ENCODE measurements at places on chromosomes 2 and 18. TPM values are rescaled to one million over a fixed set of nuclear protein-coding genes. Genes with fewer than 3 reads are reported as not detected.

GRCh38 chr18:23982155-23983079 lies 32.1 kb upstream of the TTC39C start:
- no peak for ATAC-seq

- ATAC-seq: no peak
These were observed 1.4 kb upstream of the UCN start for GRCh38 chr2:27309651-27310050.

- no peak for ATAC-seq
These were observed 37.5 kb downstream of the OLA1 start for GRCh38 chr2:174210862-174211261.

- no peak for ATAC-seq
These were observed 8.7 kb downstream of the FARP2 start for GRCh38 chr2:241364781-241365180.

- no peak for ATAC-seq
These were observed 104.3 kb downstream of the COLEC12 start for GRCh38 chr18:396251-396555.

GRCh38 chr2:69777786-69778105 lies 35.8 kb downstream of the ANXA4 start:
- no peak for ATAC-seq

DNA sequence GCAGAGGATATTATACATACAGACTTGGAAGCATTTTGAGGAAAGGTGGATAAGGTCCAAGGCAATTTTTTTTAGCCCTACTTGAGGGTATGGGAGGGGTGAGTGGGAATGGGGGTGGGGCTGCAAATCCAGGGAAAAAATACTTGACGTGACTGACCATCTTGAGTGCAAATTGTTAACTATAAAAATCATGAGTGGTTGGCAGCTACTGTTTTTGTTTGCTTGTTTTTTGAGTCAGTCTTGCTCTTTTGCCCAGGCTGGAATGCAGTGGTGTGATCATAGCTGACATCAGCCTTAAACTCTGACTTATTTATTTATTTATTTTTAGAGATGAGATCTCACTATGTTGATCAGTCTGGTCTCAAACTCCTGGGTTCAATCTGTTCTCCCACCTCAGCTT lies 458.8 kb downstream of the PIK3C3 start:
- ATAC-seq: no peak

DNA sequence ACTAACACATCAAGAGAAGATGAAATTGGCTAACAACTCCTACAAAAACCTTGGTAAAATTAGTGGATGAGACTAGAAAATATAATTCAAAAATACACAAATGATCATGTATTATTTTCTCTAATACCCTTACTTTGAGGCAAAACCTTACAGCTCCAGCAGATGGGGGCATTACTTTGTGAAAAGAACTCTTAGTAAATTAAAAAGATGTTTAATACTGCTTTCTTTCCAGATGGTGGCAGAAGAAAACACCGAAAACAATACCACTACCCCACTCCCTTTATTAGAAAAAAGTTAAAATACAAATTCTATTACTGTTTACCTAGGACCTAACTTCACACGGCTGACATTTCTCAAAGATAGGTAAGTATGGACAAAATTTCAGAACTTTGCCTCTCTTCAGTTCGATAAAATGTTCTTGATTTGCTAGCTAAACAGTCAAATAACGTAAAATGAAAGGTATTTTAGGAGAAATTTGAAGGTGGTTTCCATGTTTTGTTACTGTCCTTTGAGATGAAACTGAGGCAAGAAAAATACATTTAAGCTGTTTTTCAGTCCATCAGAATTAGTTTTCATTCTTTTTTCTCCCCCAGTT lies 30.6 kb downstream of the ORC4 start:
- no peak for ATAC-seq

DNA sequence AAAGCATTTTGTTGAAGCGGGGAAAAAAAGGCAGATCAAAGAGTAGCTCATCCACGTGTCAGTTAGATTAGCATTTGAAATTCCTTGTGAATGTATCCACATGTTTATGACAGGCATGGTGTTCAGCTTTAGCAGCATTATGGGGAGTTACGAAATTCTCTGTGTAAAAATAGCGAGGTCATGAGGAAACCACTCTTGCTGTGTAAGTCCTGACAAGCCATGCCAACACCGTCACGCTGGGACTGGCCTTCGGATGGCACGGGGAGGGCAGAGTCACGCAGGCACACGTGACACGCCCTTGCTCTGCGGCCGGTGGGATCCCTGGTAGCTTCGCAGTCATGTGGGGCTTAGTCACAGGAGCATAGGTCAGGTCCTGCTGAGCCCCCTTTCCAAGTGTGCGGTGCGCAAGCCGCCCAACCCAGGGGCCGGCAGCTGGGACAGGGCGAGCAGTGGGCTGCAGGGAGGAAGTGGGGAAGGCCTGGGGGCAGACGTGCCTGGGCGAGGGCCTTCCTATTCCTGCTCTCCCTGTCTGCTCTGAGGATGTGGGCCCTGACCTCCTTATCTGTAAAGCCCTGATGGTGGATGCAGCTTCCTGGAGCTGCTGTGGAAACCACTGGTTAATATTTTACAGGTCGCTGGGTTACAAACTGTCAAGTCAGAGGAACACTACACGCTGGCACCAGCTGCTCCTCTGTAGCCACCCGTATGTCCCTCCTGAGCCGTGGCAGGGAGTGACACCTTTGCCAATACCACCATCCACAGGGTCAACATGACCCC lies 18.0 kb downstream of the MBP start:
- ATAC-seq: peak; percentile 19

DNA sequence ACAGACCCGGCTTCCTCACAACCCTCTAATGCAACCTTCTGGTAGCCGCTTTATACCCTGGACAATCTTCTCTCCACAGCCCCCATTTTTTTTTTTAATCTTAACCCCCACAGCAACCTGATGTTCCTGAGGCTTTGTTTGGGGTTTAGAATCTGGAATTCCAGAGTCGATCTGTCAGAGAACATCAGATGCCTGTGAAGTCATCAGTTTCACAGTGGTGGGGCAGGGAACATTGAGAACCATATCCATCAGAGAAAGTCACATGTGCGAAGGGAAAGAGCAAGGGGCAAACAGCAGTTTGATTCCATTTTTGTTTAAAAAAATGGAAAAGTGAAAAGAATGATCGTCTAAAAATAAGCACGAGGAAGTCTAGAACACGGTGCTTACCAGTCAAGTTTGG lies 20.6 kb downstream of the NPAS2 start:
- ATAC-seq: no peak

DNA sequence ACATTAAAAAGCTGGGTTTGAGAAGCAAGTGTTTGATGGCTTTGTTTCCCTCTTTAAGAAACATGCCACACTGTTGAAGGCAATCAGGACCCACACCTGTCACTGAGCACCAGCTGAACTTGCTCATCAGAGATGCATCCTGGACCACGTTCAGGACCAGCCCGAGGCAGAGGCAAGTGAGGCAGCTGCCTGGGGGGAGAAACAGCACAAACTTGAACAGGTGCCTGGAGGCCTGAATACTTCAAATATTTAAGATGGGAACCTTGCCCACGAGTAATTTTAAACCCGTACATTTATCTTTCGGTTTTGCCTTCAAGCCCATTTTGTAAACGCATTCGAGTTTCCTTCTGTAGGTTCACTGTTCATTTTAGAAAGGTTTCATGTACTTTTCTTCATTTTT lies 421.3 kb downstream of the NYAP2 start:
- no peak for ATAC-seq

DNA sequence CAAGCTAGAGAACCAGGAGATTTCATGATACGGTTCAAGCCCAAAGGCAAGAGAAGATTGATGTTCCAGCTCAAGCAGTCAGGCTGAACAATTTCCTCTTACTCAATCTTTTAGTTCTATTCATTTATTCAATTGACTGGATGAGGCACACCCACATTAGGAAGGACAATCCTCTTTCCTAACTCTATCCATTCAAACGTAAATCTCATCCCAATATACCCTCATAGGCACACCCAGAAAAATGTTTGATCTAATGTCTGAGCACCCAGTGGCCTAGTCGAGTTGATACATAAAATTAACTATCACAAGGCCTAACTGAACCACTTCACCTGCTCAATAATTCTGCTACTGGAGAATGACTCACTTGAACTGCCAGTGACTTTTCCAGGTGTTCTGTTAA lies 180.7 kb downstream of the RAD51AP2 start:
- no peak for ATAC-seq

- no peak for ATAC-seq
These were observed 366.3 kb downstream of the NYAP2 start for GRCh38 chr2:225765820-225766219.

DNA sequence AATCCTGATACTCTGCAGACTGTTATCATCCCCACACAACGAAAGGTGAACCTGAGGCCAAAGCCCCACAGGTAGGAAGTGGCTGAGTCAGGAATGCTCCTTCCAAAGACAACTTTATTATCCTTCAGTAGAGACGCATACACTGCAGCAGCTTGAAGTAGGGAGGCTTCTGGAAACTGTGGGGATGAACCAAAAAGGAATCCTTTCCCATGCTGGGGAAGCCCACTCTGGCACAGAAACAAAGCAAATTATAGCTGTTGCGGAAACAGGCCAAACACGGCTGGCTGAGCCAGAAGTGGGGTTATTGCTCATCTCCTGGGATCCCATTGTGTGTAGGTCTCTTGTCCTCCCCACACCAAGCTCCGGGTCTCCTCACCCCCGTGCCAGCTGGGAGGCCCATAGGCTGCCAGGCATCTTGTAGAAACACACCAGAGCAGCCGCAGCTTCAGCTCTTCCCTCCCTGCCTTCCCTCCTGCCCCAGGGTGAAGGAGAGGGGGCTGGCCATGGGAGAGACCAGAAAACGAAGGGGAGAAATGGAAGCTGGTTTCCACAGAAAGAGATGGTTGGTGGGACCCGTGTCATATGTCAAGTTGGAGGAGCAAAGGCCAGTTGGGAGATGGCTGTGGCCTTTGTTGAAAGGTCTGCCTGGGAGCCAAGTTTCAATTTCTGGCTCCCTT lies 176.9 kb upstream of the NABP1 start:
- no peak for ATAC-seq

DNA sequence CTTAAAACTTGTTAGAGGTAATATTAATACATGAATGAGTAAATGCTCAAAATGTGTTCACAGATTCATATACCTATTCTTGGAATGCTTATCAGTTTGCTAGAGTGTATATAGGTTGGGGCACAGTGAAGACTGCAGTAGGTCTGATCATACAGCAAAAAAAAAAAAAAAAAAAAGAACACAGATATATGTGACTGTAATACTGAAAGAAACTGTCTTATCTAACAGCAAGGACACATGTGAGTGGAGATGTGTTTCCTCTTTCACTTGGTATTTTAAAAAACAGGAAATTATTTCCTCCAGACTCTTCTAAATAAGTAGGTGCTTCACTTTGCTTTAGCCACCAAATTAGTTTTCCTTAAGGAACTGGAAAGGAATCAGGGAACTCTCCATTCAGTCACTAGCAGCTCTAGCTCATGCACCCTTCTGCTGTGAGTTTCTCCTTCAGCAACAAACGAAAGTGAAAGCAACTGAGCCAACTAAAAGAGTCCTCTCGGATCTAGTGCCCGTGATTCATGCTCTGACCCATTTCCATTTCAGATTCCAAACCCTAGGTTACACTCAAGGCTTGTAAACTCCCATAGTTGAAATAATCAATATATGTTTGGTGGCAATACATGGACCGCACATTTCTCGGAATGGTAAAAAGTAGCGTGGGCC lies 98.5 kb downstream of the DSEL start:
- peak; percentile 99 for ATAC-seq

DNA sequence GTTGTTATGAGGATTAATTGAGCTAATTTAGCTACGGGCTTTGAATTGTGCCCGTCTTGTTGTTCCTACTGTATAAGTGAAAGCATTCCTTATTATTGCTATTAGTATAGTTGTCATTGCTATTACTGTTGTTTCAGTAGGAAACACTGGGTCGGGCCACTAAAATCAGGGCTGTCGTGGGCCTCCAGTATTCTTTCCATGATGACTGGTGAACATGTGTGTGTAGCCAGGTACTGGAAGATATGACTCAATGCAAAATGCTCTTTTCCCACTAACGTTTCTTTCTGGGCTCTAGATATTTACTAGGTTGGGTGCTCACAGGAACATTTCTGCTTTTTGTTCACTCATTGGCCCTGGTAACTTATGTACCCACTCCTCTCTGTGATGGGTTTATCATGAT lies 4.9 kb downstream of the TTL start:
- ATAC-seq: peak; percentile 53

Gene SNED1
- total RNA-seq: 4.8 TPM

Gene CD8B2
- 0.15 TPM for total RNA-seq

Gene EMILIN2
- total RNA-seq: 20.7 TPM

Gene ARHGEF4
- total RNA-seq: not detected

Gene MC5R
- total RNA-seq: not detected

Gene TNFAIP6
- total RNA-seq: not detected

Gene G6PC2
- total RNA-seq: not detected

Gene AQP12A
- total RNA-seq: not detected

All from activated T-helper 17 cell treated with anti-CD3 and anti-CD28 coated beads, Interleukin-2, amount 50 U/mL, for 72 hours (primary cell).